SJSA1 (cell line): ENCODE measurements at places on chromosomes 2 and 18. TPM values are rescaled to one million over a fixed set of nuclear protein-coding genes. Genes with fewer than 3 reads are reported as not detected.

DNA sequence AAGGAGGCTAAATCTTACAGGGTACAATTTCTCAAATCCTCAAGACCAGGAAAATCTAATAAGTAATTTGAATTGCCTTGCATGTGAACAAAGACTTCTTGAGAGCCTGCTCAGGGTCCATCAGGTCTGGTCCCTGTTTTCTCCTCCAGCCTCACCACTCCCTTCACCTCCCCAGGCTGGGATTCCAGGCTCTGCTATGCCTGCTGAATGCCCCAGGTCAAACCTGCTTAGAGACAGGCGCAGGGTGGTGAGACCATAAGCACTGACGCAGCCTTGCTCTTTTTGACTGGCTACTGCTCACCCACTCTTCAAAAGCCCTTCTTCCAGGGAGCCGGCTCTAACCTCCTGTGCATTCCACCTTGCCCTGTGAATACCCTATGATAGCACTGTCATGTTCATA is 356.4 kb upstream of the ACVR2A start:
- no peak for DNase-seq

- no peak for DNase-seq
These were observed 11.1 kb downstream of the SLC30A3 start for GRCh38 chr2:27251766-27252165.

DNA sequence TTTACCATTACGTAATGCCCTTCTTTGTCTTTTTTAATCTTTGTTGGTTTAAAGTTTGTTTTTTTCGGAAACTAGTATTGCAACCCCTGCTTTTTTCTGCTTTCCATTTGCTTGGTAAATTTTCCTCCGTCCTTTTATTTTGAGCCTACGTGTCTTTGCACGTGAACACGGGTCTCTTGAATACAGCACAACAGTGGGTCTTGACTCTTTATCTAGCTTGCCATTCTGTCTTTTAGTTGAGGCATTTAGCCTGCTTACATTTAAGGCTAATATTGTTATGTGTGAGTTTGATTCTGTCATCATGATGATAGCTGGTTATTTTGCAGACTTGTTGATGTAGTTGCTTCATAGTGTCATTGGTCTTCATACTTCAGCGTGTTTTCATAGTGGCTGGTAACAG is 37.5 kb upstream of the TTC39C start:
- DNase-seq: no peak

GRCh38 chr2:127039387-127040031 is 67.4 kb downstream of the BIN1 start:
- DNase-seq: no peak

DNA sequence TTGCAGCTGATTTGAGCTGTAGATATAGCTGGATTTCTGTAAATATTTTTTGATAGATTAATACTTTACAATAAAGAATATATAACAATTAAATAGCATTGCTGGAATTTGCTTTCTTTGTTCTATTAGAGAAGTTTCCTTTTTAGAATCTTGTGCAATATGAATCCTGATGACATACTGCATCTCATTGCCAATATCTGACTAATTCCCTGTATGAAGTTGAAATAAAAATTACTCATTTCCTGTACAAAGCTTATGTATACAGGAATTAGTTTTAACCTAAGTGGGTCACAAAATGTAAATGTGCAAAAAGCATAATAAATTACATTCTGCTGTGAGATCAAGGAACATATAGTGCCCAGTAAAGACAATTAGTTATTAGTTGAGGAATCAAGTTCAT is 72.8 kb upstream of the TMEFF2 start:
- no peak for DNase-seq

DNA sequence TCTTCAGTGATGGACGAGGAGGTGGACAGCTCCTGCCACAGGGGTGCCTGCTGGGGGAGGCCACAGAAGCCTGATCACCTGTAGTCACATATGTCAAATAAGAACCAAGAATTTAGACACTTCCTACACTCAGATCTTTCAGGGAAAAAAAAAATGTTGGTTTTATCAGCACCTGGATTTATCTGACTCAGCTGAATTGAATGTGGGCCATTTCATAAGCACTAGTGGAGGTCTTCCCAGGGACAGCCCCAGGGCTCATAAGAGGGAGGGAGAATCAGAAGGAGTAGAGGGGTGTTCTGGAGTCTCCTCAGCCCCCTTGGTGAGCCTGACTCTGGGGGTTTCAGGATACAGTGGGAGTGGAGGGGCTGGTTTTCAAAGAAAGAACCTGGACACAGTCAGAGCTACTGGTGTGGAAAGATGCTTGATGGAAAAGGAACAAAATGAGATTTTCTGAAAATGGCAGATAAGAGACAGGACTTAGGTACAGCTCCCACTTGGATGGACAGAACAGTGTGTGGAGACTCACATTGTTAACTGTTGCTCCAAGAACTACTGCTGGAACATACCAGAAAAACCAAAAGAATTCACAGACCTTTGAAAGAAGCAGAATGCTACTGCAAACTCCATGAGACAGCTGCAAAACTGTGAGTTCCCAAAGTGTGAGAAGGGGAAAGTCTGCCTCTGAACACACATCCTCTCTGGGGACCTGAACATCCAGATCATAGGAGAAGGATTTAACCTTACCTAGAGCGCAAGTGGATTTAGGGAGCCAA is 45.4 kb downstream of the LCT start:
- DNase-seq: no peak

- no peak for DNase-seq
These were observed 142.1 kb downstream of the PHLPP1 start for GRCh38 chr18:62857263-62857976.

DNA sequence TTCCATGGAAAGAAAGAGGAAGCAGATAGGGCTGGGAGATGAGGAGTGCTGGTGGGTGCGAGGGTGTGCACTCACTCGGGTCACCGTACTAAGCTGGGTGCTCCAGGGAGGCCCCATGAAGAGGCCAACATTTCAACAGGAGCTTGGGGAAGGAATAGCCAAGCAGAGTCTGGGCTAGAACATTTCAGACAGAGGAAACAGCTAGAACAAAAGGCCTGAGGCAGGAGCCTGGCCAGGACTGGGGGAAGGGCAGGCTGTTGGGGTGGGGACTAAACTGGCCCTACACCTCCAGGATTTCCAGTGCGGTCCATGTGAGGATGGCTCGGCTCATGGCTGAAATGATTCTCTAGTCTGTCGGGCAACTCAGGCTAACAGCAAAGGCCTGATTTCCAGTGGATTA is 90.8 kb downstream of the ZFP36L2 start:
- no peak for DNase-seq

DNA sequence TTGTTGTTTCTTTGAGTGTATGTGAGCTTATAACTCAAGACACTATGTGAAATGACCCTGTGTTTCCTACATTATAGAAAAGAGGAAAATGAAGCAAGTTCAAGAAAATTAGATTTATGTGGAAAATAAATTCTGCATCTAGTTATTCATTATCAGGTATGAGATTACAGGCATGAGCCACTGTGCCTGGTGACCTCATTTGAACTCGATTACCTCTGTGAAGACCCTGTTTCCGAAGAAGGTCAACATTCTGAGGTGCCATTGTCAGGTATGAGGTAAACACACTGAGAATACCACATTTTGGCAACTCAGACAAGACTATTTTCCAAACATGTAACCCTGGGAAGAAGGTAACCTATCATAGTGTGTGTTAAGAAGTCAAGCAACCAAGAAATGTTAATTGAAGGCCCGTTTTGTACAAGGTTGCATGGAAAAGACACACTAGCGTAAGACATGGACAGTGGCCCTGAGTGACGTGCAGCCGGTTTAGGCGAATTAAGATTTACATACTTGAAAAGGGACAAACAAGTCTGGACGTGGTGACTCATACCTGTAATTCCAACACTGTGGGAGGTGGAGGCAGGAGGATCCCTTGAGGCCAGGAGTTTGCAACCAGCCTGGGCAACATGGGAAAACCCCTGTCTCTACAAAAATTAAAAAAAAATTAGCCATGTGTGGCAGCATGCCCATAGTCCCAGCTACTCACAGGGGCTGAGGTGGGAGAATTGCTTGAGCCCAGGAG is 186.6 kb downstream of the NEDD4L start:
- peak; percentile 92 for DNase-seq

DNA sequence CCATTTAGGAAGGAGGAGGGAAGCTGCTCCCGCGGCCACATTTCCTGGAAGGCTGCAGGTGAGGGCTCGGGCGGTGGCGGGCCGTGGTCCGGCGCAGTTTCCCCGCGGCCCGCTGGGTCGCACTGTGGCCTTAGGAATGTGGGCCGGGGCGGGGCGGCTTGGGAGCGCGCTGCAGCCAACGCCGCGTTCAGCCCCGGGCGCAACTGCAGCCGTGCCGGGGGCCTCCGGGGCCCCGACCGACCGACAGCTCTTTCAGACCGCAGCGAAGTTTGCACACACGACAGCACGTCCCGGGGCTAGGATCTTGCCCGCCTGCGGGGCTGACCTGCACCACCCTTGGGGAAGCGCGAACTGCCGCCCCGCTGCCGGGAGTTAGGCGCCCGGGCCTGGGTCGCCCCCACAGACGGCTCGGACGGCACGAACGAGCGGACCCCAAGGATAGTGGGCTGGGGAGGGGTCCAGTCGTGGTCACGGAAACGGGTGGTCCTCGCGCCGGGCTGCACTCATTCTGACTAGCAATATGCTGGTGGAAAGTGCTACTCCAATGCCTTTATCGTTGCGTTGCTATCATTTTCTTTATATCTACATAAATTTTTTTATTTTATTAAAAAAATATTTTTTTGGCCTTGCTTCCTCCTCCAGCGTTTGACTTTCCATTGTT is 69.9 kb upstream of the DLX2 start:
- DNase-seq: peak; percentile 71

GRCh38 chr2:7738596-7738995 is 821.4 kb downstream of the RNF144A start:
- DNase-seq: no peak

DNA sequence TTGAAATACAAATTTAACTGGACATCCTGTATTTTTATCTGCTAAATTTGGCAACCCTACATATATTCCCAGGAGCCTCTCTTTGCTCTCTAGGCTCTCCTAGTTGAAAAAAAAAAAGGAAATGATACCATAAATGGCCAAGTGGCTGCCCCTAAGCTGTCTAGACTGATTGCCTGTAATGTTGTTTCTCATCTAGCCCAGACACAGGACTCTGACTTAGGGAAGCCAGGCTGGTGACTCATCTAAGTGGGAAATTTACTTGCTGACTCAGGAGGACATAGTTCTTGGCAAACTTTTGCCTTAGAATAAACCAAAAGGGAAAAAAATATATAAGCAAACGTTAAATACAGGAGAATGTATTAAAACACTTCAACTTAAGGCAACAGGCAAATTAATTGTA is 14.6 kb upstream of the ITGAV start:
- peak; percentile 88 for DNase-seq

- no peak for DNase-seq
These were observed 34.8 kb upstream of the KCNF1 start for GRCh38 chr2:10876963-10877362.

- no peak for DNase-seq
These were observed 38.4 kb downstream of the ZAP70 start for GRCh38 chr2:97751752-97752151.

DNA sequence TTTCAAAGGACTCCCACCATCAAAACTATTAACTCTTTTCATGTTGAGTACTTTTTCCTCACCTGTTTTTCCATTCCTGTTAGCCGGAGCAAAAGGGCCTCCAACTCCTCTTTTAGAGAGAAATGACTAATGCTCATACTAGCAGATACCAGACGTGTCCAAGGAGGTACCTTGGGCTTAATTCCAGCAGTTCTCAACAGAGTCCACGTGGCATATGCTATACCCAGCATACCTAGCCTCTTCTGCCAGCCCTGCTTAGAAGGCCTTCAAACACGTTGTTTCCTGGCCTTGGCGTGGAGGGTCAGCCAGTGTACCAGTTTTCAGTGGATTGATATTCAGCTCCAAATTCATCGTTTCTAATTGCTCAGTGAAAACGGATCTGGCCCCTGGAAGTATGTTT is 123.9 kb downstream of the MGAT5 start:
- no peak for DNase-seq

GRCh38 chr2:3257166-3257565 is 120.5 kb downstream of the EIPR1 start:
- no peak for DNase-seq

Gene EFR3B
- total RNA-seq: 0.39 and 0.63 TPM in 2 replicates

Gene LCT
- not detected in 2 replicates for total RNA-seq

Gene CABYR
- total RNA-seq: 9.3 and 9.5 TPM in 2 replicates

Gene RAX
- not detected in 2 replicates for total RNA-seq

Gene SERPINB11
- total RNA-seq: not detected in 2 replicates

Gene EFEMP1
- total RNA-seq: 283 and 287 TPM in 2 replicates

Gene DPYSL5
- not detected in 2 replicates for total RNA-seq

Gene PPP1R1C
- 0.32 TPM in 1 of 2 replicates, not detected in the other for total RNA-seq

Gene TSPYL6
- total RNA-seq: not detected in 2 replicates

Gene ALPI
- total RNA-seq: not detected in 2 replicates

Gene ALPG
- total RNA-seq: 0.03 TPM in 1 of 2 replicates, not detected in the other

Gene DOK6
- not detected in 2 replicates for total RNA-seq

Gene STAT4
- total RNA-seq: 0.89 and 8.2 TPM in 2 replicates

Gene EPB41L3
- total RNA-seq: 0.21 TPM in 1 of 2 replicates, not detected in the other

Gene DYNAP
- total RNA-seq: not detected in 2 replicates
